ENCODE measurements at places on chromosomes 7 and 10.

DNA sequence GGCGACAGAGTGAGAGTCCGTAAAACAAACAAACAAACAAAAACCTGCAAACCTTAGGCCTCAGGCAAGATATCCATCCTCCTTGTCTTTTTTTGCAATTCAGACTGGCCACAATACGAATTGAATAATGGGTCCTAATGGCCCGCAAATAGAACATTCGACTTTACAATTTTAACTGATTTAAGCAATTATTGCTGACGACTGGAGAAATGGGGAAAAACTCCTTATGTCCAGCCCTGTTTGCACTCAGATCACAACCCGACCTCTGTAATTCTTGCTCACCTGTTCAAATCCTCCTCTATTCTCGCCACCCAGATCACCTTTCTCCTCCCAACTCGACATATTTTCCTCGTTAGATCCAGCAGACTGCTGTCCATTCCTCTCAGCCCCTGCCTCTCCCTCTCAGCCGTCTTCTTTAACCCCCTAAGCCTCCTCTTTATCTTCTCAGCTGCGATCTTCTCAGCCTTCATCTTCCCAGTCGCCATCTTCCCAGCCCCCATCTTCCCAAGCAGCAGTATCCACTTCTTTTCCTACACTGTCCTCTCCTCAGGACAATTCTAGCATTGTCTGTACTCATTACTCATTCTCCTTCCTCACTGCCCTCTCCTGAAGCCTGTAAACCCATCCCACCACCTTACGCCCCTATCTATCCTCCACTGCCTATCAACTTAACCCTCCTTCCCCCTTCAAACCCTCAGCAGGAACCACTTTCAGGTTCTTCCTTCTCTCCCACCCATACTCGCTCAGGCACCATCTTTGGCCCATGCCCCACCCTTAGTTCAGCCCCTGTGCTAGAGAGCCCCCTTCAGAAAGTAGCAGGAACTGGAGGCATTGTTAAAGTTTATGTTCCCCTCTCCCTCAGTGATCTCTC lies 61.8 kb downstream of the LRRC17 start:
- DNase-seq = no peak

- DNase-seq = peak; percentile 22
These were observed 5.7 kb downstream of the SEMA3A start for GRCh38 chr7:84188786-84189405.

DNA sequence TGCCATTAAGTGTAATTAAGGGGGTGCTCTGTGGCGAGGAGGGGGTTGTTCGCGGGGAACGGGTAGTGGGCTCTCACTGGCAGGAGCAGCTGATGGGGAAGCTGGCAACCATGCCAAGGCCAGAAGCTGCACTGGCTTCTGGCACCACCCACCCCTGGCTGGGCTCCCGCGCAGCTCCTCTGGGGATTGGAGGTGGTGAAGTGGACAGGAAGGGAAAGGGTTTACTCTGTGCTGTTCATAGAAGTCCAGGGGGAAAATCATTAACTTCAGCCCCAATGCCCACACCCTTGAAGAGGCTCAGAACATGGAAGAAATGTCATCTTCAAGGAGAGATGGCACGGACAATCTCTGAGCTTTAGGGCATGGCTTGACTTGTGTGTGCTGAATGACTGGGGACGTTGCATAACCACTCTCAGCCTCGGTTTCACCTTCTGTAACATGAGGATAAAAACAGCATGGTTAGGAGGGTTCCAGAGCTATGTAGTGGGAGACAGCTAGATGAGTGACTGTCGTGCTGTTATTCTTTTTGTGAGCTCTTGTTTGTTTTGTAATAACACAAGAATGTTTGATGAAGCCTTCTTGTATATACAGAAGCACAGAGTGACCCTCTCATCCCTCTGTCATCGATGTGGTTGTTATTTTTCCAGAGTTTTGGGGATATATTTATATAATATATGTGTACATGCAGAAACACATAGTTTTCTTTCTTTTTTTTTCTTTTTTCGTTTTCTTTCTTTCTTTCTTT lies 29.9 kb downstream of the KAZALD1 start:
- DNase-seq = no peak

GRCh38 chr7:155998766-155999630 lies 186.7 kb upstream of the SHH start:
- no peak for DNase-seq

DNA sequence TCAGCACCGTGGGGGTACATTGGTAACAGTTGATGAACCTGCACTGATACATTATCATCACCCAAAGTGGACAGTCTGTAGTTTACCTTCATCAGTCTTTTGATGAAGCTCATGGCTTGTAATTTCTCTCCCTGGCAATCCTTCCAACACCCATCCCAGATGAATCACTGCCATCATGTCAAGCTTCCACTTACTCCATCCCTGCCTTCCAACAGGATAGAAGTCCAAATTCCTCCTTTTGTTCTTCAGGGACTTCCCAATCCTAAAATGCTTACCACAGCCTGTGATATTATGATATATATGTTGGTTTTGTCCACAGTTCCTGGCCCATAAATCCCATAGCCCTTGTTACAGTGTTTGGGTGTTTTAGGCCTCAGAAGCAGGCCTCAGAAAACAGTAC lies 16.1 kb downstream of the SNX10 start:
- no peak for DNase-seq

- DNase-seq = no peak
These were observed 99.9 kb upstream of the BAIAP2L1 start for GRCh38 chr7:98500764-98501163.

DNA sequence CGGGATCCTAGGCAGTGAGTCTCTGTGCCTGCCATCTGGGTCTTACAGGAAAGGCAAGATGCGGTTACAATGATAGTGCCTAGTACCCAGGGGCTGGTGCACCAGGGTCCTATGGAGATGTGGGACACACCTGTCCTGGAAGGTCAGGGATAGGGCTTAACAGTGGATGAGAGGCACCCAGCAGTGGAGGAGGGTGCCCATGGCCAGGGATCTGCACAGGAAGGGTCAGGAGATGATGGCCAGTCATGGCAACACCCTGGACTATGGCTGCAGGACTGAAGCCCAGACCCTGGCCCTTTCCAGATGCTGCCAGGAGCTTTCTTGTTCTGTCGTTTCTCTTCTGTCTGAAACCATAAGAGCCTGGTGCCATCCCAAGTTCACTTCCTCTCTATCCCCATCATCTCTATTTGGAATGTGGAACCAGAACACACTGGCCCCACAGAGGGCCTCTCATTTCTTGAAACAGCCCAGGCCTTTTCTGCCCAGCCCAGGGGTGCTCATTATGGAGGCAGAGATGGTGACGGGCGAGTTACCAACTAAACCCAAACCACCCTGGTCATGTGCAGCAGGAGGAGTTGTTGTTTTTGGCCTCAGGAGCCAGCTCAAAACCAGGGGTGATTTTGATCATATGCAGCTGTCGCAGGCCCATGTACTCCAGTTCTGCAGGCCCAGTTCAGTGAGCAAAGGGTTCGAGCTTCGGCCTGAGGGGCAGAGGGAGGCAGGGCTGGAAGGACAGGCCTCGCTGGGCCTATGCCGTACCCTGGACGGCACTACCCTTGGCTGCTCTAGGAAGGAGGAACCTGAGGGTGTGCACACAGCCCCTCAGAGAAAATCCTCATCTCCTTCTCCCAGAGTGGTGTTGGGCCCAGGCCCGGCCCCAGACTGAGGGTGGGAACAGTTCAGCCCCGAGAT lies 52.6 kb upstream of the GDF10 start:
- no peak for DNase-seq

DNA sequence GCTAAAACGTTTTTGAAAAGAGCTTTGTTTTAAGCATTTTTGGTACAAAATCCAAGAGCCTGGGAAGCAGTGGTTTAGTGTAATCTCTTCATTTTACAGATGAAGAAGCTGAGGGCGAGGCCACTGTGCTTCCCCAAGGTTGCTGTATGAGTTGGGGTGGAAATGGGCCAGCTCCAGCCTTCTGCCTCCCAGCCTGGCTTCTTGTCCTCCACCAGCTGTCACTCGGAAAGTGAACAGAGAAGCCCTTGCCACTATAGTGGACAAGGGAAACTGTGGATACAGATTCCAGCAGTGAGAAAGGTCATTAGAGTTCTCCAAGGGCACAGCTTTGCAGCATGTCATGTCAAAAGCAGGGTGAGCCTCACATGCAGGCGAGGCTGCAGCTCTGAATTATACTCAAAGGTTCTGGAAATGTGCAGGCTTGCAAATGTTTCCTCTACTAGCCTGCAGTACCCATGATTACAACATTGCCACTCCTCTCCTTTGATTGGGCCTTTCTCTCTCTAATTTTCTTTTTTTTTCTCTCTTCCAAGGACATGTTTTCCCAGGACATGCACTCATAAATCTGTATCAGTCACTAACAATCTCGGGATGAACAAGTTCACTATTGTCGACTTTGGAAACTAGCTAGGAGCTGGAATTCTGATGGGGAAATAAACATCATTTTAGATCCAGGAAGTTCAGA lies 33.0 kb downstream of the BAMBI start:
- DNase-seq = no peak

DNA sequence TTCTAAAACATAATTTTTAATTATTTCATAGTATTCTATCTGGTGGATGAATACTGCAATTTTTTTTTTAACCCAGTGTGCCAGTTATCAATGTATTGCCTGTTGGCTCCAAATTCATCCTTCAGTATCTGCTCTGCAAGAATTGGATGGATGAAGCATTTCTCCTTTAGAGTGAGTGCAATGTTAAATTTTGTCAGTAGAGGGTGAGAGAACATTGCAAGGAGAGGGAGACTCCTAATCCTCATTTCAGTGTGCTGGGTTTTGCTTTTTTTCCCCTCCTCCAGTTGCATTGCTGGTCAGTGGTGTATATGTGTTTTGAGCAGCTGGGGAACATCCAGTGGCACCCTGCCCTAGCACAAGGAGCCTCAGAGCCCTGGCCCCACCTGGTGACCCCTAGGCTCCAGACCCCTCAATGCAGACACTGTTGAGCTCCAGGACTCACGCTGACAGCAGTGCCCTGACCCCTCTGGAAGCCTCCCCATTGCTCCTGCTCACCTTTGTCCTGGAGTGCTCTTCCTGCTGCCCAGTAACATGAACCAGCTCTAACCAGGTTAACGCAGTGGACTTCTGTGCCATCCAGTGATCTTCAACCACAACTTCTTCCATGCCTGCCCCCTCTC lies 199.4 kb downstream of the USP6NL start:
- DNase-seq = peak; percentile 5

GRCh38 chr7:73864981-73865711 lies 4.2 kb downstream of the TMEM270 start:
- no peak for DNase-seq

DNA sequence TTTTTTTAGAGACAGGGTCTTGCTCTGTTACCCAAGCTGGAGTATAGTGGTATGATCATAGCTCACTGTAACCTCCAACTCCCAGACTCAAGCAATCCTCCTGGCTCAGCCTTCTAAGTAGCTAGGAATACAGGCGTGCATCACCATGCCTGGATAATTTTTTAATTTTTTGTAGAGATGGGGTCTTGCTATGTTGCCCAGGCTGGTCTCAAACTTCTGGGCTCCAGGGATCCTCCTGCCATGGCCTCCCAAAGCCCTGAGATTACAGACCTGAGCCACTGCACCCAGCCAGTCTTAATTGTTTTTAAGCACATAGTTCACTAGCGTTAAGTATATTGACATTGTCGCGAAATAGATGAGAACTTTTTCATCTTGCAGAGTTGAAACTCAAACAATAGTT lies 2.0 kb downstream of the SUPV3L1 start:
- DNase-seq = no peak

GRCh38 chr7:151794508-151795167 lies 82.3 kb downstream of the PRKAG2 start:
- no peak for DNase-seq

GRCh38 chr7:25031007-25031406 lies 51.0 kb upstream of the OSBPL3 start:
- DNase-seq = no peak

DNA sequence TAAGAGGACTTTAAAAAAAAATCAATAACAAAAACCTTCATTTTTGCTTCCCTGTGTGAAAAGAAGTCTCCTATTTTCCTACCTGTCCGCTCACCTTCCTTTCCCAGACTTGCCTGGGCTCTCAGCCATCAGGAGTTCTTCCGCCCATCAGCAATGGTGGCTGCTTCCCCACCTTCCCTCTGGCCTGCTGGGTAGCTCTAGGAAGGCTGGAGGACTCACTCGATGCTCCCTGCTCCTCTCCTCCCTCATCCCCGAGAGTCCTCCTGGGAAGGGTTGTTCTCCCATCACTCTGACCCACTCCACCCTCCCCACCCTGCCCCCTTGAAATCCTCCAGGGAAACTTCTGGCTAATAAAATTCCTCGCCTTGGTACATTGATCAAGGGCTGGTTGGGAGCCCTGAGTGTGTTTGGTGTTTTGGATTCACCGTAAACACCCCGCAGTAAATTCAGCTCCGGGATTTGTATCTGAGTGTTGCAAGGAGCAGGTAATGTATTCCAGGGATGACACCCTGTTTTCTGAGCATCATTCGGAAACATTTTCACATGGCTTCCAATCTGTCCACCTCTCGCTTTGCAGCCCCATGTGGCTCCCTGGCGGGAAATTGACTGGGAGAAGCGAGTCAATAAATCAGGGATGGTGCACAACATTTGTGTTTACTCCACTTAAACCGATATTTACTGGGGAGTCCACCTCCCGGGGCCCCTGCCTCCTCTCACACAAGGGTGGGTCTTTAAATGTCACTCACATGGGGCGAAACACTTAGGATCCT lies 126.4 kb upstream of the SDK1 start:
- no peak for DNase-seq

- no peak for DNase-seq
These were observed 88.4 kb downstream of the ABCA13 start for GRCh38 chr7:48259463-48260280.

GRCh38 chr10:28082316-28082715 lies 83.4 kb upstream of the ODAD2 start:
- no peak for DNase-seq

- no peak for DNase-seq
These were observed 78.9 kb downstream of the CACNB2 start for GRCh38 chr10:18219146-18219545.

- DNase-seq = no peak
These were observed 205.3 kb downstream of the ARHGAP21 start for GRCh38 chr10:24518411-24518810.

GRCh38 chr10:30687698-30688213 lies 58.2 kb upstream of the LYZL2 start:
- DNase-seq = peak; percentile 73

- no peak for DNase-seq
These were observed 57.3 kb upstream of the GSAP start for GRCh38 chr7:77473229-77474005.

DNA sequence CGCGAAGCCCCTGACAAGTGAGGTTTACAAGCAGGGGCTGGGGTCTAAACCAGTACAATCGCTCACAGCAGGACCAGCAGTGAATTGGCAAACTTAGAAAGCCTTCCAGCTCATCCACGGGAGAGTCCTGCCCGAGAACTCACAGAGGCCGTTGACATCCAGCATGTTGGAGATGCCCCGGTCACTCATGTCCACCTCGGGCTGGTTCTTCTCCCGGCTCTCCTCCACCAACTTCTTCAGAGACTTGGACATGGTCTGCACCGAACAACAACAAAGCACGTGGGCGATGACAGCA lies 447 bp downstream of the RSU1 start:
- no peak for DNase-seq

GRCh38 chr10:69801434-69802315 lies at the start of gene COL13A1:
Gene COL13A1, plus strand, starts transcription at chr10:69801906. Its CDS starts 518 bp downstream, at chr10:69802424.
- DNase-seq = no peak

All from AML-193 (cell line).